ENCODE measurements at places on chromosomes 7 and 10.

DNA sequence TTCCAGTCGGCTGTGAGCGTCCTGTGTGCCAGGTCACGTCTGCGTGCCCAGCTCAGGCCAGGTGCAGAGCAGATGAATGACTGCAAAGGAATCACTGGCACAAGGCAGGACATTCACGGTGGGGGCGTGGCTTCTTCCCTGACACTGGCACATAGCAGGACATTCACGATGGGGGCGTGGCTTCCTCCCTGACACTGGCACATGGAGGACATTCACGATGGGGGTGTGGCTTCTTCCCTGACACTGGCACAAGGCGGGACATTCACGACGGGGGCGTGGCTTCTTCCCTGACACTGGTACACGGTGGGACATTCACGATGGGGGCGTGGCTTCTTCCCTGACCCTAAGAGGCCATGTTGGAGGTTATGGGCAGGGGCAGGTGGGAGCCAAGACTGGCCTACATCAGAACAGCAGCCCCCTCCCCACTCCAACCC, 64.3 kb downstream of the MYL10 start:
- DNase-seq = no peak

DNA sequence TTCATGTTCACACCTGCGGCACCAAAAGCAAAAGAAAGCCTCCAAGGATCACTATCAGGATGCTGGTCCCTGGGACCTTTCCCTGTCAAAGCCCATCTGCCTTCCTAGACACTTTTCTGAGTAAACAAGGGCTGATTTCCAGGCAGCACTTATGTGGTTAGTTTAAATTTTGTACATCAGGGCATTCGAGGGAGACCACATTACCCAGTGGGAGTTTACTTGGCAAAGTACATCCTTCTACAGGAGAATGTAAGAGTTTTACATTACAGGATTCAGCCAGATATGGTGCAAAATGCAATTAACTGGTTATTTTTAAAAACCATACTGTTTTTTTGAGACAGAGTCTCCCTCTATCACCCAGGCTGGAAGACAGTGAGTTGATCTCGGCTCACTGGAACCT, 132.1 kb downstream of the CSTF2T start:
- DNase-seq = no peak

GRCh38 chr7:84941291-84941690, 245.6 kb downstream of the SEMA3D start:
- DNase-seq = no peak

DNA sequence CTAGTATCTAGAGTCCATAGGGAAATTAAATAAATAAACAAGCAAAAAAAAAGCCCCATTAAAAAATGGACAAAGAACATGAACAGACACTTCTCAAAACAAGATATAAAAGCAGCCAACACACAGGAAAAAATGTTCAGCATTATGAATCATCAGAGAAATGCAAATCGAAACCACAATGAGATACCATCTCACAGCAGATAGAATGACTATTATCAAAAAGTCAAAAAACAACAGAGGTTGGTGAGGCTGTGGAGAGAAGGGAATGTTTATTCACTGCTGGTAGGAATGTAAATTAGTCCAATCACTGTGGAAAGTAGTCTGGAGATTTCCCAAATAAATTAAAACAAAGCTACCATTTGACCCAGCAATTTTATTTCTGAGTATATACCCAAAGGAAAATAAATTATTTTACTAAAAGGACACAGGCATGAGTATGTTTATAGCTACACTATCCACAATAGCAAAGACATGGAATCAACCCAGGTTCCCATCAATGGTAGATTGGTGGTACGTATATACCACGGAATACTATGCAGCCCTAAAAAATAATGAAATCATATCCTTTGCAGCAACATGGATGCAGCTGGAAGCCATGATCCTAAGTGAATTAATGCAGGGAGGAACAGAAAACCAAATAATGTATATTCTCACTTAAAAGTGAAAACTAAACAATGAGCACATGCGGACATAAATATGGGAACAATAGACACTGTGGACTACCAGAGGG, 366.5 kb upstream of the SEMA3C start:
- DNase-seq = no peak

DNA sequence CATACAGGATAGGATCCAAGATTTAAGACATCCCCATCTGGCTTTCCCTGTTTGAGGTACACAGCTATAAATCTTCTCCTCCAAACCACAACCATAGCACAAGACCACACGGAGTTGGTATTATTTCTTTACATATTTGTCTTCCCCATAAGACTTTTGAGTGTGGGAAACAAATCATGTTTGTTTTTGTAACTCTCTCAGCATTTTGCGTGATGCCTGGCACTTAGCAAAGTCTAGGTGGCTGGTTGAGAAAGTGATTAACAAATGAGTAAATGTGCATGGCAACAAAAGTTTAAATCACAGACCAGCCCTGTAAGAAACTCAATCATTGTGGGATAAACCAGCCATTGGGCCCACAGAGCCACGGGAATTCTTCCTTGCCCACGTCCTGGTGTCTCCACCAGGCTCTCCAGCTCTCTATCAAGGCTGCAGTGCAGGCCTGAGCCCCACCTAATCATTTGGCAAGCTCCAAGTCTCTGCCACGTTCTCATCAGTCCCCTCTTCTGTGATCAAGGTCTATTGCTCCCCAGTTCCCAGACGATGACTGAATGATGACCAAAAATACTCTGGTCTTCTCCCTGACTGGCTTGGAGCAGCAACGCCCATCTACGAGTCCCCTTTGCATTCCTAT, 317.8 kb downstream of the TNS3 start:
- DNase-seq = no peak

DNA sequence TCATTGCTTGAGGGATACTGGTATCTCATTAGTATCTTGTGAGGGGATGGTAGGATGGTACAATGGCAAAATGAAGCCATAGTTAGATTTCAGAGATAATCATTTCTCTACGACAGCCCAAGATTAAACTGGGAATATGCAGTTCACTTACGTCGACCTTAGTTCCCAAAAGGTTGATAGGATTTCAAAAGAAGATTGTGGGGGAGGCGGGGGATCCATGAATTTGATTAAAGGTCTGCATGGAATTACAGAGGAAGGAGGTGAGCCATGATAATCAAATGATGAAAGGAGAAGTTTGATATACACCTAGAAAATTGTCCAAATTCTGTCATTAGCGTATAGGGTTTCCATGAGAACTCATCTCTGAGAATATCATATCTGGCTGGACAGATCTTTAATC, 206.6 kb downstream of the CELF2 start:
- no peak for DNase-seq

DNA sequence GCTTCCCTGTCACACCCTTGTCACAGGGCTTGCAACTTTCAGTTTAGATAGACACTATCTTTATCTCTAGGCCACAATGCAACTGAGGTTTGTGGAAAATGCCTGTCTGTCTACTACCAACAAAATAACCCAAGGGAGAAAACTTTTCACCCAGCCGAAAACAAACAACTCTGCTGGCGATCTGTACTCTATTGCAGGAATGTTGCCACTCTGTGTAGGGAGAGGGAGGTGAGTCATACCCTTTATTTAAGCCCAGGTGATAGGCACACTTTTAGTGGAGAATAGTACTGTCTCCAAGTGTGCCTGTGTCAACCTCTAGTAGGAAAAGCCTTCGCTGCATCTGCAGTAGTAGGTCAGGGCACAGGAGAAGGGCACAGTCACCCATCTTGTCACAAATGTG, 108.3 kb downstream of the SLC25A40 start:
- no peak for DNase-seq

DNA sequence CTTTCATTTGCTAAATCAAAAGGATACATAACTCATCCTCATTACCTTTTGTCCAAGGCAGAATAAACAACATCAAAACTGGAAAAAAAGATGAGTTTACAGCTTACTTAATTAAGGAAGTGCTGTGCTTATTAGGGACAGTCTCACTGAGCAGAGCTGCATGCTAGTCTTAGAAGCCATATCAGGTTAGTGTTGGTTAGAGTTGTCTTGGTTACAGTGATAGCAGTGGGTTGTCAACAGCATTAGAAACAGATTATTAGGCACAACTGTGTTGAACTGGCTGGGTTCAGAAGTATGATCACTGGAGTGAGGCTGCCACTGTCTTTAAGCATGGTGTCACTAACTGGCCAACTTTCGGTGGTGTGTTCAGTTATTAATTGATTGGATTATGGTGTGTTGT, 503.9 kb upstream of the IGFBP3 start:
- DNase-seq = no peak

GRCh38 chr10:31648966-31649365, 279.7 kb downstream of the ARHGAP12 start:
- no peak for DNase-seq

- DNase-seq = no peak
These were observed 54.8 kb upstream of the EXOC4 start for GRCh38 chr7:133197972-133198544.

DNA sequence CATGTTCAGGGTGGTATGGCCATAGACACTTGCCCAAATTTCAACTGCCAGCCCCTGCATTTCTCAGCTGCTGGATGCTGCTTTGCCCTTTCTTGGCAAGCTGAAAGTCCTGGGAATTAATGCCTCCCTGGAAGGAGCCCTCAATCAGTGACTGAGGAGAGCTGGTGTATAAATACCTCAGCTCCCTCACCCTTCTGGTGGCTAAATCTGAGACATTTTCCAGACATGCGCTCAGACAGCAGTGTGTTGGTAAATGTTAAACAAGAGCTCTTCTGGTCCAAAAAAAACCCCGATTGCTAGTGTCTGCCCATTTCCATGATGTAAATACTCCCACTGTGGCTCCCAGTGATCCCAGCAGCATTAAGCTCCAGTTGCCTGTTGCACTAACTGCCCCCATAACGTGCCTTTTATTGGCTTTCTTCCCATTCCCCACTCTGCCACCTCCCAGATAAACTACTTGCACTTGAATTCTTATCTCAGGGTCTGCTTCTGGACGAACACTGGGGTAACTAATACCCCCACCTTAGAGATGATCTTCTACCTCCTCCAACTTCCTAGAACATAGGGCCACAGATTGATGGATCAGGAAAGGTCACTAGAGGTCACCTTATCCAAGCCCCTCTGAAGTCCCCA, 6.7 kb upstream of the MYH16 start:
- DNase-seq = no peak

GRCh38 chr7:143229054-143229790, 7.4 kb downstream of the TAS2R40 start:
- no peak for DNase-seq

GRCh38 chr7:98493030-98493778, 92.3 kb upstream of the BAIAP2L1 start:
- DNase-seq = no peak

DNA sequence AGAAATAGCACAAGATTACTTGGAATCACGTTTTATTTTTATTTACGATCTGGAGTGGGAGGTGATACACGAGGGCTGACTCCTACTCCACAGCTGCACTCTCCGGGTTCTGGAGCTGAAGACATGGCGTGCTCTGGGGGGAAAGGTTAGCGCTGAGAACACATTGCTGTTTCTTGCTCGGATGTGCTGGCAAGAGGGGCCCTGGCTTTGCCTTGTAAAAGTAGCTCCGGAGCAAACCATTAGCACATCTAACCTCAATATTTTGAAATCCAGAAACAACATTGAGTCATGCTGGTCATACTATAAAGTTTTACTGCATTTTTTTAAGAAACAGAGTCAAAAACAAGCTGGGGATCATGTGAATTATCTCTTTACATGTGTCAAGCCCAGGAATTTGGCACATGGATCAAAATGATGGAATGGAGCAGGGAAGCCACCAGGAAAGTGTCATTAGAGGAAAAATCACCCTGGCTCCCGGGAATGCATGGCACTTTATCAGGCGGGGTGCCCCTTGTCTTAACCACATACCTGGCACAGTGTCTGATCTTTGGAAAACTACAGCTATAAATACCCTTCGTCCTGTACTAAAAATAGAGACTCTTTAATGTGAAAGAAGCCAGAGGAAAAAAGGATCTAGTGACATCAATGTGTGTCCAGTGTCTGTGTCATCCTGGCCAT, 31.6 kb upstream of the LYZL1 start:
- no peak for DNase-seq

GRCh38 chr10:15805395-15806058, 54.8 kb downstream of the MINDY3 start:
- no peak for DNase-seq

DNA sequence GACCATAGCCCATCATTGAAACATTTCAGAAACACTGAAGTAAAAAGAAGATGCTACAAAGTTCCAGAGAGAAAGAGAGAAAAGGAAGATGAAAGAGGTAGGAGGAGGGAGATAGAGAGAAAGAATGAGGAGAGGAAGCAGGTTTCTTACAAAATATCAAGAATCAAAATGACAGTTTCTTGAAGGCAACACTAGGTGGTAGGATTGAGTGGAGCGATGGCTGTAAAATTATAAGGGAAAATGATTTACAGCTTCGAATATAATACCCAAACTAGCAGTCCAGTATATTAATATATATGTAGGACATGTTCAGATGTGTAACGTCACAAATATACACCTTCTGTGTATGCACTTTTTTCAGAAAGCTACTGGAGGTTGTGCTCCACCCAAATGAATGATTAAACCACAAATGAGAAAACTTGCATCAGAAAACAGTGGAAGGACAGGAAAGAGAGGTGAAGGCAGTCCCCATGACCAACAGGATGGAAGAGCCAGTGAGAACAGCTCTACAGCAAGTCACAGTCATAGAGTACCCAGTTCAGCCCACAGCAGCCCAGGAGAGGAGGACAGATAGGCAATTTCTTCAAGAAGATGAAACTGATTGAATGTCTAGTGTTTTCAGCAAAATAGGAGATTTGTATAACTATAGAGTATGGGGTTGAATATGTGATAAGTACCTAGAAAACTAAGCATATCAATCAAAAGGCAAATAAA, 151.5 kb upstream of the TARP start:
- DNase-seq = no peak

- DNase-seq = no peak
These were observed 59.8 kb downstream of the GRID1 start for GRCh38 chr10:86306628-86307278.

- no peak for DNase-seq
These were observed 96.3 kb downstream of the COL13A1 start for GRCh38 chr10:69897999-69898398.

Measured in activated naive CD8-positive, alpha-beta T cell treated with anti-CD3 and anti-CD28 coated beads, Interleukin-2, amount 50 U/mL, for 16 hours (primary cell).